ENCODE measurements at places on chromosomes 13 and 19.

DNA sequence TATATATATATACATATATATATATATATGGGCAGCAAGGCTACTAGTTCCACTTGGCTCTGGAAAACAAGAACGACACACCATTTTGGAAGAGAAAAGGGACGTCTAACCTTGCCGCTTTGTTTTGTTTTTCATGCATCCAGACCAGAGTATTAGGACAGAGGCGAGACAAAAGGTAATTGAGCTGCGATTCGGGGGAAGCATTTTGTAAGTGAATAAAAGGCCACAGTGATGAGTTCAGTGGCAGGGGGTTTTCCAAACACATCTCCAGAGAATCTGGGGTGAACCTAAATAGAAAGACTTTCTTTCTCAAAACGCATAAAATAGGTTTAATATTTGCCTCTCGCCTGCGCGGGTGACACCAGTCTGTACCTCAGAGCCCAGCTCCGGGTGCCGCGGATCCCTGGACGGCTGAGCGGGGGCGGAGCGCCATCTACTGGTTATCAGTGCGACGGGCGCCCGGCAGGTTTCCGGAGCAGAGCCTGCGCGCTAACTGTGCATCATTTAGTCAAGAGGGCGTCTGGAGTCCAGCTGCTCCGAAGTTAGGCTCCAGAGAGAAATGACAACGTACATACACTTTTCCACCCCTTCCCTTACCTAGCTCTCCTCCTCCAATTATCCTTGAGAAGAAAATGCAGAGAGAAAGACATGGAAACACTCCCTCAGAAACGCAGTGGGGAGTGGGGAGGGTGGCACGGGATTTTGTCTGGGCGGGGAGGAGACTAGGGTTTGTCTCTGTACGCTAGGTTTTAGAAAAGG is 262.3 kb downstream of the TBC1D4 start:
- DNase-seq = peak; percentile 87

DNA sequence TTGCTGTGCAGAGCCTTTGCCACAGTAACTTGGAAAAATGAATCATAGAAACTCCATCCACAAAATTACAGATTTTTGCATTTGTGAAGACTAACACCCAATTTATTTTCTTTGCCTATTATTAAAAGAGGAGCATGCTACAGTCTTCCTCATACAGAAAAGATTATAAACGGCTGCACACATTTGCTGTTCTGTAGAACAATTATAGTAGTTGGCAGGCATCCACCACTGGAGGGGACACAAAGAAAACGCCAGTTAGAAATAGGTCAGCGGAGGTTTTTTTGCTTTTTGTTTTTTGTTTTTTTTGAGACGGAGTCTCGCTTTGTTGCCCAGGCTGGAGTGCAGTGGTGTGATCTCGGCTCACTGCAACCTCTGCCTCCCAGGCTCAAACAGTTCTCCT is 51.6 kb downstream of the SACS start:
- DNase-seq = no peak

GRCh38 chr13:44698066-44698465 is 121.9 kb upstream of the TSC22D1 start:
- DNase-seq = no peak

DNA sequence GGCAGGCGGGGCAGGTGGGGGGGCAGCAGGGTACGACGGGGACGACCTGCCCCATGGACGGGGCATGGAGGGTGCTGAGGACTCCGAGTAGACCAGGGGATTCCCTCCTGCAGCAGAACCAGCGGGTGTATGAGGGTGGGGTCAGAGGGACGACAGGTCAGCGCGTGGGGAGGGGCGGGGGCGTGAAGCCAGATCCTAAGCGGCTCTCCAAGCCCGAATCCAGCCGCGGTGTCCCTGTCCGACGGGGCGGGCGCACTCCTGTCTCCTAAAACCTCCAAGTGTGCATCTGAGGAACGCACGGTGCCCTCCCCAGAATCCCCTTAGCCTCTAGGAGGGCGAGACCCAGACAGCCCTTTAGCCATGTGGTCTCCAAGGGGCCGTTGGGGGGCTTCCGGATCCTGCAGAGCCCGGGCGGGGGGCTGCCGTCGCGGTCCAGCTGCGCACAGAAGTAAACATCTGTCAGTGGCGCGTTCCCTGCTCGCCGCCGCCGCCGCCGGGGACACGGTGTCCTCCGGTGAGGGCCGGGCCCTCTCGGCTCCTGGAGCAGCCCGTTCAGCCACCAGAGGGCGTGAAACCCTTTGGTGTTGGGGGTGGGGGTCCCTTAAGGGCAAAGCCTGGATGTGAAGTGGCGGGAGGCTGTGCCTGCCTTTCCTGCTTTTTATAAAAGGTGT is 730 bp downstream of the NRTN start:
- DNase-seq = peak; percentile 74

- DNase-seq = no peak
Measured at GRCh38 chr13:107376341-107377125, 808.6 kb upstream of the ARGLU1 start.

DNA sequence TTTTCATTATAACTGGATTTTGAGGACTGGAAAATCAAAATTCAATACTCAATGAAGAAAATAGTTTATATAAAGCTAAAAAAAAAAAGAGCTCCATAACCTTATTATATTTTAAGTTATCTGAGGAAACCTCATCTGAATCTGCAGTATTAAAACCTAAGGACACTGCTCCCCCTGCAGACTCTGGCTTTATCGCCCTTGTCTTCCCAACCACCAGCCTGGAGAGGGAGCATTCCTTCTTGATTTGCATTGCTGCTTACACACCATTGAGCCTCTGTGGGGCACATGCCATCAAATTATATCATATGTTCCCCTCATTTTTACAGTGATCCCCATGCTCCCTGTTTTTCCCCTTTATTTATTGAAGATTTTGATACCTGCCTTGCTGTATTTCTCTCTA is 871.4 kb upstream of the GPC6 start:
- no peak for DNase-seq

GRCh38 chr19:48608798-48609263 is 2.3 kb downstream of the SPACA4 start:
- DNase-seq = peak; percentile 80

- no peak for DNase-seq
Measured at GRCh38 chr13:98309569-98310335, 132.7 kb upstream of the RNF113B start.

- no peak for DNase-seq
Measured at GRCh38 chr19:19628501-19629134, 598 bp upstream of the LPAR2 start.

GRCh38 chr19:32598022-32598421 is 17.0 kb downstream of the PDCD5 start:
- no peak for DNase-seq

DNA sequence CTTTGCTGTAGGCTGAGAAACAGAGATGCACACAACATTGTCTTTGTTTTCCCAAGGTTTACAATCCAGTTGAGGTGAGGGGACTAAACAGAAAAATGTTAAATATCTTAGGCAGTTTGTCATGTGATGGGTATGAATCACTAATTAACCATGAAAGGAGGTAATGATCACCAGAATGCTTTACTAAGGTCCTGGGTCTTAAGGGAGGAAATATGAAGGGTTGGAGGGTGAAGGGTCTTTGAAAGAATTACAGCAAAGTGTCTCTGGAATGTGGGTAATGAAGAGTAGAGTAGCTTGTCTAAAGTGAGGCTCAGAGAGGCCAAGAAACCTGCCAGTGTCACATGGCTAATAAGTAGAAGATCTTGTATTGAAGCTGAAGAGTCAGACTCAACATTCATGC is 19.0 kb downstream of the BIVM start:
- DNase-seq = no peak

GRCh38 chr19:2648528-2648937 is 54.0 kb downstream of the GNG7 start:
- DNase-seq = peak; percentile 85

GRCh38 chr19:2791876-2792275 is 6.6 kb downstream of the THOP1 start:
- DNase-seq = no peak

DNA sequence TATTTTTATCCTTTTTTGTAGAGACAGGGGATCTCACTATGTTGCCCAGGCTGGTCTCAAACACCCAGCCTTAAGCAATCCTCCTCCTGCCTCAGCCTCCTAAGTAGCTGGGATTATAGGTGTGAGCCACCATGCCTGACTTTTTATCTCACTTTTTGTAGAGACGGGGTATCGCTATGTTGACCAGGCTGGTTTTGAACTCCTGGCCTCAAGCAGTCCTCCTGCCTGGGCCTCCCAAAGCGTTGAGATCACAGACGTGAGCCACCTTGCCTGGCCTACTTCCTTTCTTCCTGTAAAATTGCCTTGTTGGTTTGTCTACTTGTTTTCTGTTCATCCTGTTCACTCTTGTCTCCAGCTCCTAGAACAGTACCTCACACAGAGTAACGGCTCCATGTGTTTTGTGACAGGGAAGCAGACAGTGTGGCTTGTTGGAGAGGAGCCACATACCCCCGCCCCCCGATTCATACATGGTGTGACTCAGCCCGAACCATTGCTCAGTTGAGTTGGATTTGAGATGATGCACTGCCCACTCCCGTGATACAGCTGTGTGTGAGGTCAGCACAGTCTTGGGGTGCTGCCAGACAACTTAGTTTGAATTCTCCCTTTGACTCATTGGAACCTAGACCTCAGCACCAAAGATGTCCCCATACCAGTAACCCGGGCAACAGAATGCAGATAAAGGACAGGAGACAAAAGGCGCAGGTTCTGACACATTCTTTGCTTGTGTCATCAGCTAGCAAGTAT is 34.2 kb downstream of the GPR42 start:
- DNase-seq = peak; percentile 82

- no peak for DNase-seq
Measured at GRCh38 chr13:62014299-62014698, 598.6 kb upstream of the PCDH20 start.

- DNase-seq = no peak
Measured at GRCh38 chr19:41699231-41699967, 9.0 kb upstream of the CEACAM5 start.

GRCh38 chr13:79749984-79750551 is 269.1 kb downstream of the NDFIP2 start:
- no peak for DNase-seq

GRCh38 chr13:91346850-91347201 is 661 bp upstream of the MIR17HG start:
- DNase-seq = peak; percentile 17

DNA sequence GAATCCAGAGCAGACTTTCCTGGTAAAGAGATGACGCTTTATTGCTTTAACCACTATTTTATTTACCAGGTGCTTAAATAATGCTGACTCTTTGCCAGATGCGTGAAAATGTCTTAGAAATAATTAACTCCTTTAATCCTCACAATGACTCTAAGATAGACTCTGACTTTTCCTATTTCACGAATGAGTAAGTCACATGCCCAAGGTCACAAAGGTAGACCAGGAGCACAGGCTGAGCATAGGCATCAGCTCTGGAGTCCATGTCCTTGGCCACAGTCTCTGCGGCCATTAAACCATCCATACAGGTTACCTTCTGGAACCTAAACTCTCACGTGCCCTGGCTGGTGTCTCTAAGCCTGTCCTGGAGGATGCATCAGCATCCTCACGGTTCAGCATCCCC is 87.3 kb downstream of the ERCC5 start:
- no peak for DNase-seq

GRCh38 chr19:995051-995827 is 5.0 kb upstream of the GRIN3B start:
- DNase-seq = no peak

GRCh38 chr13:33610438-33611120 is 207.4 kb upstream of the RFC3 start:
- no peak for DNase-seq

DNA sequence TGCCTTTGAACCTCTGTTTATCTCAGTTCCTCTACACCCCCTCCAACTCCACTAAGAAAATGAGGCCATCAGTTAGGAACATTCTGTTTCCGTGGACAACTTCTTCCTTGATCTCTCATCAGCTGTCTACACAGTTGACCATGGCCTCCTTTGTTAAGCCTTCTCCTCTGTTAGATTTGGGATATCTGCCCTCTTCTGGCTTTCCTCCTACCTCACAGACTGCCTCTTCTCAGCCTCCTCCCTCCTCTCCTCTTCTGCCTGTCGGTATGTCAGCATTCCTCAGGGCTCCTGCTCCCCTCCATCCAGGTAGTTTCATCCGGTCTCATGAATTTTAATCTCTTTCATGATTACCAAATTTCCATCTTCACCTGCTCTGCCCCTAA is 454.9 kb downstream of the FOXO1 start:
- no peak for DNase-seq

DNA sequence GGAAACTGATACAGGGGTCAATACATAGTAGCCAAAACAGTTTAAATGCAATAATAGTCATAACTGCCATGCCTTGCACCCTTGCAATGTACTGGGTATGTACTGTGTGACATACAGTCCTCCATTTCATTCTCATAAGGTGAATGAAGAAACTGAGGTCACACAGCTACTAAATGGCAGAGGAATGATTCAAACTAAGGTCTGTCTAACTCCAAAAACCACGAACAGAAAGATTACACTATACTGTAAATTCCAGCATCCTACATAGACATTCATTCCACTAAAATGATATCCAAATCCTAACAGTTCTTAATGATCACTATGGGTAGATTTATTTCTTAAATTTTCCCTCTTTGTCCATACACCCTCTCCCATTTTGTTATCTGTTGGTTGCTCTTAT is 238.1 kb upstream of the SERP2 start:
- no peak for DNase-seq

DNA sequence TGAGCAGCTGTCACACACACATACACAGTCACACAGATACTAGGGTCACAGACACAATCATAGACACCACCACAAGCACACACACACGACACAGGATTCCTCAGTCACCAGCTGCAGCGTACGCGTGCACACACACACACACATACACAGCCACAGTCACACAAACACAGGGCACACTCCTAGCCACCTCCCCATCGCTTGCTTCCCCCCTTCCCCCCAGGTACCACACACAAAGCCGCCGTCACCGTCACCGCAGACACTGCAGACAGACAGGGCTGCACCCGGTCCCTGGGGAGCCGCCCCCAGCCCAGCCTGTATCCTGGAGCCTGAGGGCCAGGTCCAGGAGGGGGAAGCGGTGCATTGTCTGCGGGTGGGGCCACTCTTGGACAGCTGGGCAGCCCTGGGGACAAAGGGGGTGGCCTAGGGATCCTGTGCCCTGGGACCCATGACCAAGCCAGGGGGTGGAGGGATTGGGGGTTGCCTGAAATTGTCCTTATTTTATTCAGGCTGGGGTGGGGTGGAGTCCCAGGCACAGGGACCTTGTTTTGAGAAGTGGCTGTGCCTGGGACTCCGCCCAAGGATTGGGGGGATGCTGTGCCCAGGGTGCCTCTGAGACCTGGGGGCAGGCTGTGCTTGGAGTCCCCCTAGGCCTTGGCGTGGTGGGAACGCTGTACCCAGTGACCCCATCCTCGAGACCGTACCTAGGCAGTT is 957 bp downstream of the NUMBL start:
- DNase-seq = no peak

DNA sequence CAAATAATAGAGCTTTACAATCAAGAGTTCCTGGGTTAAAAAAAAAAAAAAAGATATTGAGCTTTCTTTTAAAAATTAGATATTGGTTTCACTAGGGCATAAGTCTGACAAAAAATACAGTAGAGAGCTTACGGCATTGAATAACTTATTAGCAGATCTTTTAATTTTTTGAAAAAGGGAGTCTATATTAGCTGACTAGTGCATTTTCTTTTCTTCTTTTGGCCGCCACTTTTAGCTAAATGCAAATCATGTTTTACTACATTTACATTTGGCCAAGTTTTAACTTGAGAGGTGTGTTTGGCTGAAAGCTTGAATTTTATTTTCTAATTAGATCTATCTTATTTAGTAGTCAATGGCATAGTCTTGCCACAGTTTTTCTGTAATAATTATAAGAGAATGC is 43.4 kb downstream of the SPRY2 start:
- DNase-seq = no peak

GRCh38 chr19:39557811-39558623 is 18.1 kb upstream of the EID2 start:
- DNase-seq = peak; percentile 38

Data from GM10248 (cell line).